ENCODE measurements at places on chromosomes 5 and 9.
A peak's percentile ranks its signal among the peaks of the same experiment; 100 is the strongest.

- no peak for DNase-seq
These were observed 774.5 kb downstream of the TLR4 start for GRCh38 chr9:118478752-118479151.

GRCh38 chr9:122366074-122366660 lies 4.7 kb upstream of the PTGS1 start:
- DNase-seq: no peak

GRCh38 chr5:175163586-175164275 lies 280.3 kb downstream of the DRD1 start:
- DNase-seq: no peak

DNA sequence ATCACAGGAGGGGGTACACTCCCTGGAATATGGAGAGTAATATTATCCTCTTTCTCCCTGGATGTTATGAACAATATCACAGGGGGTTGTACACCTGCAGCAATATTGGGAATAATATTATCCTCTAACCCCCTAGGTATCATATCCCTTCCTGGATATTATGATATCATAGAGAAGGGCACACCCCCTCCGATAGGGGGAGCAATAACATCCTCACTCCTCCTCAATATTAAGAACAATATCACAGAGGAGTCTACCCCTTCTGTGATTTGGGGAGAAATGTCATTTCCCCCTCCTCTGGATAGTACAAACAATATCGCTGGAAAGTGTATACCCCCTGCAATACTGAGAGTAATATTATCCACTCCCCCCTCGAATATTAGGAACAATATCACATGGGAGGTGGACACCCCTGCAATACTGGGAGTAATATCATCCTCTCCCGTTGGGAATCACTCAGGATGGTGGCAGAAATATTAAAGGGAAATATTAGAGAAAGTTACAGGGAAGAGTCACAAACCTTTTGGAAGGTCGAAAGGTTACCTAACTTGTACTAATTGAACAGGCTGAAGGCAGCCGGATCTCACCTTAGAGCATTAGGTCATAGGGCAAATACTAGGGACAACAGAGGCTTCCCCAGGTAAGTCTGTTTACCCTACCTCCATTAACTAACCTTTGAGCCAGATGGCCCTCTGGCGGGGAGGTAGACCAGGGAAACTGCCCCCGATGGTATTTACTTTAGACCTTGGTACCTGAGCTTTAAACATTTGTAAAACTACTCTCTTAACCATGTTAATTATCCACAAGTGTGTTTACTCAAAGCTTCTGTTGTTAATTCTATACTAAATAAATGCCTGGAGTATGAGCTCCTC lies 57.5 kb upstream of the FREM1 start:
- no peak for DNase-seq

DNA sequence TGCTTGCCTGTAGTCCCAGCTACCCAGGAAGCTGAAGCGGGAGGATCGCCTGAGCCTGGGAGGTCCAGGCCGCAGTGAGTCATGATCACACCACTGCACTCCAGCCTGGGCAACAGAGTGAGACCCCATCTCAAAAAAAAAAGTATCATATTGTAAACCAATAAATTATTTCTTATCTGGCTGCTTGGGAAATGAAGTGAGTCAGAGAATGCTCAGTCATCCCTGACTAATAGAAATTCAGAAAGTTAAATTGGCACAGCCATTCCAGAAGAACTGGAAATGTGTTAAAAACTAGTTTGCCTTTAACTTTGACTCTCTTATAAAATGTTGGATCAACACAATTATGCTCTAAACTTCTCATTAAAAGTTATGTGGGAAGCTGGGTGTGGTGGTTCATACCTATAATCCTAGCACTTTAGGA lies 9.8 kb upstream of the GNE start:
- DNase-seq: no peak

DNA sequence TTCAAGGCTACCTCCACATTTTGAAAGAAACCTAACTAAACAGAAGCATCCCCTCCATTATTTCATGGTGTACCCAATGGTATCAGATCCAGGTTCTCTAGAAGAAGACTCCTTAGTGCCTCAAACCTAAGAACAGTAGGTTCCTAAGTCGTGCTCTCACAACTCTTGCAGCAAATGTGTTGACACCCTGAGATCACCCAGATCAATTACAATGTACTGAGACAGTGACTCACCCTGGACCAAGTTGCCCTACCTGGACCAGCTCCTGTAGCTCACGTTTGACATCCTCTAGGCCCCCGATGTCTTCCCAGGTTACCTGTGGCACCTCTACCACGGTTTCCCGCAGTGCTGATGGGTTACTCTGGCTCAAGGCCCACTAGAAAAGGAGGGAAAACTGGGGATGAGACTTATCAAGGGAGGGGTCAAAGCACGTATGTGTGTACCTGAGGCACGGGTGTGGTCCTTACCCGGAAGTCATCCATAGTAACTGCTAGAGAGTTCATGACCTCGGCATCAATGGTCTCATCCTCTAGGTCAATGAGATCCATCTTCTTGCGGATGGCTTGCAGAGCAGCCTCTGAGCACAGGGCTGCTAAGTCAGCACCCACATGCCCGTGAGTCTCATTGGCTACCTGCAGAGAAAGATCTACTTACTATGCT lies 11.7 kb downstream of the VCP start:
- DNase-seq: no peak

DNA sequence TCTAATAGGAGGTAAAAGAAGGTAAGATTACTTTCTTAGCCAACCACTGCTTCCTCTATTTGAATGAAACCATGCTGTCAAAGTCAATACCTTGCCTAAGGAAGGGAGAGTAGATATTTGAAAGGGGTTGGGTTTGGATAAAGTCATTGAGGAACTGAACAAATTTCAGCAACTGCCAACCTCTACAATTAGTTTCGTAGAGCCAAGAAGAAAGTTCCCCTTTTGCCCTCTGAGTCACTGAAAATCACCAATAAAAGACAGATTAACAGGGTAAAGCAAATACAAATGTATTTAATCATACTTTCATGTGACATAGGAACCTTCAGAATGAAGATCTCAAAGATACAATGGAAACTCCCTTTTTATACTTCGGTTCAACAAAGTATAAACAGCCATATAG lies 615.7 kb downstream of the GABRG2 start:
- DNase-seq: no peak

- DNase-seq: no peak
These were observed 479.0 kb downstream of the ZSWIM6 start for GRCh38 chr5:61811052-61811451.

- no peak for DNase-seq
These were observed 505.6 kb downstream of the MAN2A1 start for GRCh38 chr5:110195288-110195687.

DNA sequence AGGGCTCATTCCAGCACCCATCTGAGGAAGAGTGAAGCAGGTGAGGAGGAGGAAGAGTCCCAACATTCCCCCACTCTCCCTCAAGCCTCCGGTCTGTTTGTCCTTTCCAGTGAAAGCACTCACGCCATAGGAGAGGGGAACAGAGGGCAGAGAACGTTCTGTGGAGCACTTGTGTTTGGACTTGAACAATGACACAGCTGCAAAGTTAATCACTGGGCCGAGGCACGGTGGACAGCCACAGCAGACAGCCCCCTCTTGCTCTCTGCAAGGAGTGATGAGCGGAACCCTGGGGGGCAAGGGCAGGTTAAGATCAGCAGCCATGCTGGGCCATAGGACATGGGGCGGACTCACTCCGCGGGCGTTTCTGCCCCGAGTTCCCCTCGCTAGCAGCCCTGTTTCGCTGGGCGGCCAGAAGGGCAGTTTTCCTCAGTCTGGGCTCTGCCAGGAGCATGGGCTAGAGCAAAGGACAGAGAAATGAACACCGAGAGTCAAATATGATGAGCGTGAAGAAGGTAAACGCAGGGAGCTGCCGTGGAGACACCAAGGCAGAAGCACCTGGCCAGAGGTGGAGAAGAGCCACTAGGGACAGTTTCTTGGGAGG lies 185.7 kb downstream of the GAPVD1 start:
- peak; percentile 40 for DNase-seq

DNA sequence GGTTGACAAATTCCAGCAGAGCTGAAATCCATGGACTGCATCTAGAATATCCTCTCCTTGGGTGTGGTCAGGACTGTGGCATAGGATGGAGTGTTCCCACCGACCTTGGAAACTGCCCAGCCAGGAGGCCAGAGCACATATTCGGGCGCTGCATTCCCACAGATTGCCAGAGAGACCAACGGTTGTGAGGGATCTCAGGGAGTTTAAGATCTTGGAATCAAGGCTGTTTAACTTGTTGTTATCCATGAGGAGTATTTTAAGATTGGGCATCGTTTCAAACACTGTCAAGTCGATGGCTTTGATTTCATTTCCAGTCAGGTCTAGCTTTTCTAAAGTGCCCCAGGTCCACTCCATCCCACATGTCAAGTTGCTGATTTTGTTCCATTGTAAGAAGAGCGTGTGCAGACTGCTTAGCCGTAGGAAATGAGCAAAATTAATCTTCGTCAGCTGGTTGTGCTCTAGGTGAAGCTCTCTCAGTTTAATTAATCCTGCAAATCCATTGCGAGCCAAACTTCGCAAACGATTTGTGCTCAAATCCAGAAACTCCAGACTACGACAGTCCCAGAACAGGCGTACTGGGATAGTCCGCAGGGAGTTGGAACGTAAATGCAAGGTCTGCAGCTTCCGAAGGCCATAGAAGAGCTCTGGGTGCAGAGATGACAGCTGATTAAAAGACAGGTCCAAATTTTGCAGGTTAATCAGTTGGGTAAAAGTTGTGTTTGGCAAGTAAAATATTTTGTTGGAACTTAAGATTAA lies 1.5 kb downstream of the LRRTM2 start:
- DNase-seq: no peak

GRCh38 chr5:131104169-131104808 lies 60.8 kb downstream of the HINT1 start:
- DNase-seq: no peak

DNA sequence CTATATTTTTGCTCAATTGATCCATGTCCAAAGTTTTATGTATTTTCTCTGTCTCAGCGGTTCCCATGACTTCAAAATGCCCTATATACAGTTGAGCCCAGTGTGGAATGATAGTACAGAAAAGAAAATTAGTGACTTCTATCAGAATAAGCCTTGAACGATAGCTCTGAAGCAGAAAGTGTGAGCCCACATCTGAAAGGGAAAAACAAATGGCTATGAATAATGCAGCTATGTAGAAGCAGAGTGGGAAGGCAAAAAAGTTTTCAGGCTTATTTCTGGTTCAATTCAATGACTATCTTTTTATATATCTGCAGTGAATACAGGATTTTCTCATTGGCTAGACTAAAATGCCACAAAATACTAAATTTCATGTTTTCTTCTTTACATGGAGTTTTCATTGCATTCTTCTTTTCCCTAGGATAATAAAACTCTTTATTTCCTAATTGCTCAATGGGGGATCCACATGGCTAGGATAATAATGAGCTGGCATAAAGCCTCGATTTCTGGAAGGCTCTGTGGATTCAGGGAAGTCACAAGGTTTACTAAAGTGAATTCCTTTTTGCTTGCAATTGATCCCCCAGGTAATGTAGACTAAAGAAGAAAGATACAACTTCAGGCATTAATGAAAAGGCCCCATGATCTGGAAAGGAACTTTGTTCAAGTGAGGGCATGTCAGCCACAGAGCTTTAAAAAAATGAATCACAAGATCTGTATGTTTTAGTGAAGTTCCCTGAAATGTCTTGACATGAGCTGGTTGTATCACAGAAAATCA lies 377.0 kb upstream of the RIOK2 start:
- DNase-seq: no peak

DNA sequence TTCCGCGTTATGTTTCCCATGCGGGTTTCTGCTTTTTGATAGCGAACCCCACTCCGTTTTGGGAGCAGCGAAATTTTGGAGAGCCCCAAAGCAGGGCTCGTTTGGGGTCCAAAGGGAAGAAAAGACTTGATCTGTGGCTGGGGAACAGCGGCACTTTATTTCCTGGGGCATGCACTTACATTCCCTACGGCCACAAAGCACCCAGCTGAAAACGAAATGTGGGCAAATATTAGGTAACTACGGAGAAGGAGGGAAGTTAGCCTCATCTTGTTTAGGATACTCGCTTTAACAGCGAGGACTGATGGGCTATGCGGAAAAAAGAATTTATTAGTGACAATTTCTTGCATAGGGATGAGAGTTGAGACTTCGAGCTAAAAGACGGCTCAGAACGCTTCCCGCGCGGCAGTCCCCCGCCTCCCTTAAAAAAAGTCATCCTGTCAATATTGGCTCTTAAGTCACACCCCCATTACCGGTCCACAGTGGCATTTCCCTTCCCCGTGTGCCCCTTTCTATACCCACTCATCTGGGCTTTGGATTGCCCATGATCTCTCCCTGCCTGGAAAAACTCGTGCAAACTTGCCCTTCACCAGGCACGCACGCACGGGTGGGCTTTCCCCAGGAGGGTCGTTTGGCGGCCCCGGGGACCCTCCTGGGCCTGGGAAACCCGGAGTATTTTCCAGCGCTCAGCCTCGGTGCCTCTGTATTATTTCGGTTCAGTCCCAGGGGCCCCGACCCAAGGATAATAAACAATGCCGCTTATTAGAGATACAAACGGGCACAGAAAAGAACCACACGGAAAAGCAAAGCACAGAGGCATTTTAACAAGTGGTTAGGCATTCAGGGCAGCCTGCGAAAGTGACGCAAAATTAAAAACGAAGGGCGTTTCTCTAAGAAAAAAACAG lies 35.8 kb upstream of the NFIB start:
- DNase-seq: no peak

DNA sequence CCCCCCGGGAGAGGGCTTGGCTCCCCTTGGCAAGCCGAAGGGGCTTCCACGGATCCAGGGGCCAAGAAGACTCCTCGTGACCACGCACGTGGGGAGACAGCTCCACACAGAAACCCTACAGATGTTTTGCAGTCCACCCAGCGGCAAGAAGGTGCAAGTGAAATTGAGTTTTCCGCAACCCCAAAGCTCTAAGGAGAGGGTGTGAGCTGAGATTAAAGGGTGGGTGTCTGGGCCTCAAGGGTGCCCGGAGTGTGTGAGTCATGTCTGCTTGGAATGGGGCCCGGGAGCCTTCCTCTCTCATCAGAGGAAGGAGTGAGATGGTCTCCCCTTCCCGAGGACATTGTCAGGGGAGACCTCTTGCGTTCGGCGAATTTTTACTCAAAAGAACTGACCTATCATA lies 79.1 kb downstream of the OLFM1 start:
- no peak for DNase-seq

- DNase-seq: no peak
These were observed 58.3 kb upstream of the NOTCH1 start for GRCh38 chr9:136603901-136604814.

DNA sequence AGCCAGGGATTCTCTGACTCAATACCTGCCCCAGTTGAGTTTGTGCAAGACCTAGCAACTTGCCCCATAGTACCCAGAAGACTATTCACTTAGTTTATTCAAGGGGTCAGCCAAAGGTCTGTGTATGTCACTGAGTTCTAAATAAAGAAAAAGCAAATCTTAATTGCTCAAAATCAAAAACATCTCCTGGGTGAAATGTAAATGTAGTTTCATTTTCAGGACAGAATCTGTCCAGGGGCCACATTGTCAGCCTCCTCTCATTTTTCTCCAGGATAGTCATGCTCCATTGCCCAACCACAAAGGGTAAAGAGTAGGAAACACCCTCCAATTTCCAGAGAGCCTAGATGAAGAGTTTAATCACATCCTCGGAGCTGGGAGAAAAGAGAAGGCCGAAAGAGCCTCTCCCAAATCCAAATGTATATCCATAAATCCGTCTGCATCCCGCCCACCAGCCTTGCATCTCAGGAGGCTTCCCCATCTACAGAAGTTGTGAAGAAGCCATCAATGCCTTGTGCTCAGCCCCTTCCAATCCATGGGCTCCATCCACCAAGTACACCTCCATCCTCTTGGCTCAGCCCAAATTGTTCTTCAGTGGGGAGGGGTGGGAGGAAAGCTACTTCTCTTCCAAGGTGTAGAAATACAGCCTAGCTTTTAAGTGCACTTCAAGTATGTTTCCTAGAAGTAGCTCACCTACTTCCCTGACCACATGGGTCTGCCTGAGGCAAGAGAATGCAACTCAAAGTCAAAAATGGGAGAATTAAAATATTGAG lies 26.9 kb downstream of the ADAM19 start:
- DNase-seq: no peak
